ENCODE measurements at places on chromosomes 5 and 9.

GRCh38 chr9:18501949-18502348 is 28.0 kb downstream of the ADAMTSL1 start:
- no peak for DNase-seq

- DNase-seq = no peak
These were observed 14.8 kb downstream of the SPTLC1 start for GRCh38 chr9:92100237-92100911.

DNA sequence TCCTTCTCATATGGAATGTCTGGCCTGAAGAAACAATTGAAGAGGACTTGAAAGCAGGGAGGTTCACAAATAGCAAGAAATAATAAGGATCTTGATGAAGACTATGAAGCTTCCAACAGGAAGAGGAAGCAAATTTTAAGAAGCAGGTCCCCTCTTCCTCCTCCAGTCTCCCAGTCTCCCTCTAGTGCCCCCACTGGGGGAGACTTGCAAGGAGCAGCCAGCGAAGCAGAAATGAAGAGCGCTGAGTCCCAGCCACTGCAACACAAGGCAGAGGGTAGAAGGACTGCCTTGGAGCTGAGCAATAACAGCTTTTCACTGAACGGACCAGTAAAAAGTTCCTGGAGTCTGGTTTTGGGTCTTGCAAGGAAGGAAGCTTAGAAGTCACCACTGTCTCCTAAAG is 32.6 kb upstream of the ACO1 start:
- DNase-seq = no peak

DNA sequence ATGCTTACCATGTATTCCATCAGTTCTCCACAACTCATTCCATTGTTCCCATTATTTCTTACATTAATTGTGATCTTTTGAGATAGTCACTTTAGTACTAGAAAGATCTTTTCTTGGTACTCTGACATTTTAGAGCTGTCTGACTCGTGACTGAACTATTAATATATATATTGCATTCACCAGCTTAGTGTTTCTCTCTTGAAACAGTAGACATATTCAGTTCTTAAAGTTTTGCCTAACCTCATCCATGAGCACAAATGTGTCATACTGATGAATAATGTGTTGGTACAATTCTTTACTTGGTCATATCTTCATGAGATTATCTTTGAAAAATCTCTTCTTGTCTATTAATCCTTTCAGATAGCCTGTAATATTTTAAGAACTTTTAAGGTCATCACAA is 74.3 kb downstream of the NLN start:
- DNase-seq = no peak

GRCh38 chr5:179404321-179405053 is 59.2 kb upstream of the ADAMTS2 start:
- DNase-seq = no peak

DNA sequence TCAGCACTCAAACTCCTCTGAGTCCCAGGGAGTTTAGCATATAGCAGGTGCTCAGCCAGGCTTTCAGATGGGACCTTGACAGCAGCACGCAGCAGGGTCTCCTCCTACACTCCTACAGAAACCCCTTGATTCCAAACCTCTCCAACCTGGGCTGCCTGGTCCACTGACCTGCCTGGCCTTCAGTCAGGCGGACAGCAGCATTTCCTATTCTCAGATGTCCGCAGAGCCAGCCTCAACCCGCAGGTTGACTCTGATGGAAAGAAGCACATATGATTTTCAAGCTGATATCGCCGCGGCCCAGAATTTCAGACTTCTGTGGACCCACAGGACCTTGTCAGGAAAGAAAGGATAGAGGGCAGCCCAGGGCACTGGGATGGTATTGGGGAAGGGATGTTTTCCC is 5.3 kb upstream of the SLC25A48 start:
- DNase-seq = no peak

- DNase-seq = no peak
These were observed 195.3 kb downstream of the CNTLN start for GRCh38 chr9:17330097-17330496.
